ENCODE measurements at places on chromosomes 4 and X.

DNA sequence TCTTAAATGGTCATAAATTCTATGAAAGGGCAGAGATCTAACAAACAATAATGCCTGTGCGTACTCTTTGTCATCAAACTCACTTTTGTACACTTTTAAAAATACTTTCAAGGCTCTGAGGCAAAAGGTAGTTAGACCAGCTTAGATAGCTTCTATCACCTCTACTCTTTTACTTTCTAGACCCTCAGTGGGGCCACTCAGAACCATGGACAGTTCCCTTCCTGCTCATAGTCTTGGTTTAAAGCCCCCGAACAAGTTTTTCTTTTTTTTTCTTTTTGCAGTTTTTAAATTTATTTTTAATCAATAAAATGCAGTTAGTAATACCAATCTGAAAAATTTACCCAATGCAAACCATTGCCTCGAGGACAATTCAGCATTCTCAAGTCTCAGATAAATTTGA lies 460.5 kb upstream of the CNKSR2 start:
- DNase-seq: no peak

GRCh38 chrX:118423558-118423957 lies 72.1 kb upstream of the DOCK11 start:
- DNase-seq: peak; percentile 15

- DNase-seq: peak; percentile 47
Observed at GRCh38 chr4:25925486-25926201, 11.6 kb downstream of the SMIM20 start.

- no peak for DNase-seq
Observed at GRCh38 chr4:39085891-39086290, 23.9 kb downstream of the KLHL5 start.

DNA sequence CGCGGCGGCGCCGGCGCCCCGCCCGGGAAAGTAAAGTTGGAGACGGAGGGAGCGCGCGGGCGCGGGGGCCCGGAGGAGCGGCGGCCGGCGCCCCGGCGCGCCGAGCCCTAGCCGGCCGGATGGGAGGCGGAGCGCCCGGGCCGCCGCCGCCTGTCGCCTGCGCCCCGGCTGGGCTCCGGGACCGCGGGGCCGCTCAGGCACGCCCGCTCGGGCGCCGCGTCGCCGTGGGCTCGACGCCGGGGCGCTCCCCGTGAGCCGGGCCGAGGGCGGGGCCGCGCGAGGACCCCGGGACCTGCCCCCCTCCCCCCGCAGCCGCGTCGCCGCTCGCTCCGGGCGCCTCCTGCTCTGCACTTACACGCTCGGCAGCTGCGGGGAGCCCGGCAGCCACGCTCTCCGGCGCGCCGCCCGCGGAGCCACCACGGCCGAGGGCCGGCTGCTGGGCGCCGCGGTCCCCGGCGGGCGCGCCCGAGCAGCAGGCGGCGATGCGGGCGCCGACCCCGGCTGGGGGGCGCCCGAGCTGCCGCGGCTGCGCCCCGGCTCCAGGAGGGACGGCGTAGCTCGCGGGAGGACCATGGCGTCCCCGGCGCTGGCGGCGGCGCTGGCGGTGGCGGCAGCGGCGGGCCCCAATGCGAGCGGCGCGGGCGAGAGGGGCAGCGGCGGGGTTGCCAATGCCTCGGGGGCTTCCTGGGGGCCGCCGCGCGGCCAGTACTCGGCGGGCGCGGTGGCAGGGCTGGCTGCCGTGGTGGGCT lies at the start of gene ADRA2C:
ADRA2C (plus strand) TSS at position 350 of the 749 bp plus-strand sequence; CDS start at position 572, 222 bp downstream.
- DNase-seq: peak; percentile 18

GRCh38 chrX:40068048-40068447 lies 29.7 kb downstream of the BCOR start:
- no peak for DNase-seq
